ENCODE measurements at places on chromosomes 4 and X.

DNA sequence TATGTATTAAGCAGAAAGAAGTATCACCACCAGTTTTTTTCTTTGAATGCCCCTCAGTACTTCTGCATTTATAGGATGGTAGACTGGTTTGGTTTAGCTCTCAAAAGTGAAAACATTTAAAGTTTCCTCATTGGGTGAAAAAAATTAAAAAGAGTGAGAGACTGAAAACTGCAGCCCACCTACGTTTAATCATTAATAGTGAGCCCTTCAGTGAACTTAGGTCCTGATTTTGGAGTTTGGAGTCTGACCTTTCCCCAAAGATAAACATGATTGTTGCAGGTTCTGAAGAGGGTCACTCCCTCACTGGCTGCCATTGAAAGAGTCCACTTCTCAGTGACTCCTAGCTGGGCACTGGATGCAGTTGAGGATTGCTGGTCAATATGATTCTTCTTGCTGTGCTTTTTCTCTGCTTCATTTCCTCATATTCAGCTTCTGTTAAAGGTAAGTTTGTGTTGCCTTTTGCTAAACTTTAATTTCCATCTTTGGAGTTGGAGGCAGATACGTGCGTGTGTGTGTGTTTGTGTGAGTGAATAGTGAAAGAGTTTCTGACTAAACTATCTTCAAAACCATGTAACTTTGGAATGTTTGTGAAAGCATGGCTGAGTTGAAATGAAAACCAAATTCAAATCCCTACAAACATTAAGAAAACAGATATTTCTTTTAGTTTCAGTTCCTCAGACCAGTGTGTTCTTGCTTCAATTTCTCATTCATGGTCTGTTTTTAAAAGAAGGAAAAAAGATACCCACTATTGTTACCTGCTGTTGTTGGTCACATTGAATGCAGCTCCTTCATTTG is at the start of gene MTTP:
Gene MTTP, plus strand, starts transcription at position 295 of the 795 bp plus-strand sequence. Its CDS starts 86 bp downstream, at position 381.
- no peak for DNase-seq

DNA sequence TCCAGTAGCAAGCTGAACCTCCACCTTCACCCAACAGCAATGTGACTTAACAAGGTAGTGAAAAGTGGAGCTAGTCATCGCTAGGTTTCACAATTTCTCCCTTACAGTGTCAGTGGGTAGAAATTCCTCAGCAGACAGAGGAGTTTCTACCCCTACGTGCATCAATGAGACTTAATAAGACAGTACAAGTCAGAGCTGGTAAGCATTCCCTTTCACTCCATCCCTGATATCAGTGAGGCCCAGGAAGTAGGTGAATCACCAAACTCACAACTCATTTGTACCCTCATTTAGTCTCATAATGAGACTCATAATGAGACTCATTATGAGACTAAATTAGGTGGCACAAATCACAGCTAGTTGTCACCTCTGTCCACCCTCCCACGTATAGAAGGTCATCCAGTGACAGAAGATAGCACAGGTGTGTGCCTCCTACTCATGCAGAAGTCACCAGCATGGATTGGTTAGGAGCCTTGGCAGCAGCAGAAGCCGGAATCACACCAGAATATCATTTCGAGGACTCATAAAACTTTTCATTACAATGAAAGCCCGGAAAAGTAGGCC is 50.8 kb upstream of the NUDT10 start:
- no peak for DNase-seq

DNA sequence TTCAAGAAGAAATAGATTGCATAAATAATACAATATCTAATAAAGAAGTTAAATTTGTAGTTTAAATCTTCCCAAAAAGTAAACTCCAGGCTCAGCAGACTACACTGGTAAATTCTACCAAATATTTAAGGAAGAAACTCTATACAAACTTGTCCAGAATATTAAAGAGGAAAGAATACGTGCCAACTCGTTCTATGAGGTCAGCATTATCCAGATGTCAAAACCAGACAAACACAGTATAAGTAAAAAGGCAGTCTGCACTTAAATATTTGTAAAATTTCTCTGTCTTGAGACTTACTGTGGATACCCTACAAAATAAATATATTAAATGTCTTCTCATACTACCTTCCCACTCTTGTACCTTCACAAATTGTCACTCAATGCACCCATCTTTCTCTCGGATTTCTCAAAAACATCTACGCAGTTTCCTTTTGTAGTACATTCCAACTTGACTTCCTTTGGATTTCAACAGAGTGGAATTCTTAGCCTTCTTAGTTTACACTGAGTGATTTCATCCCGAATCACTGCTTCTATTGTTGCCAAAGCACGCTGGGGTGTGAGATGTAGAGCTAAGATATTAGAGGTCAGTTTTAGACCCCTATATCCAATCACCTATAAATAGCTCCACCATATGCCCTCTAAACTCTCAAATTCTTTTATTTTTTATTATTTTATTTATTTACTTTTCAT is 71.6 kb upstream of the MAB21L2 start:
- peak; percentile 45 for DNase-seq

GRCh38 chrX:22366906-22367305 is 94.2 kb downstream of the CBLL2 start:
- no peak for DNase-seq

- peak; percentile 55 for DNase-seq
Observed at GRCh38 chr4:103075894-103076746, 441 bp downstream of the SLC9B2 start.

DNA sequence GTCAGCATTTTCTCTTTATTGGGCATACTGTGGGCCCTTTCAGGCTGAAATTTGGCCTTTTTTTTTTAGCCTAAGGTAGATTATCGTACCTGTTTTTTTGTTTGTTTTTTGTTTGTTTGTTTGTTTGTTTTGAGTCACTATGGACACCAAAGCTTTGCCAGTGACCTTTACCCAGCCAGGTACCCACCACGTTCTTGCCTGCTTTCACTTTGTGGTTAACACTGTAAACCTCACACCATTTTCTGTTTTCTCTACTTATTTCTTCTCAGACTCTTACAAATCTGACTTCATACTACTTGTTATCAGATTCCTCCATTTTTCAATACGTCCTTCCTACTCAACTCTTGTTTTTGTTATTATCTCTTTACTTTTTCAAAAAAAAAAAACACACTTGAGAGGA is 81.5 kb downstream of the ZNF674 start:
- DNase-seq = no peak

- DNase-seq = no peak
Observed at GRCh38 chr4:131207589-131207988, 1941.5 kb upstream of the PCDH10 start.

DNA sequence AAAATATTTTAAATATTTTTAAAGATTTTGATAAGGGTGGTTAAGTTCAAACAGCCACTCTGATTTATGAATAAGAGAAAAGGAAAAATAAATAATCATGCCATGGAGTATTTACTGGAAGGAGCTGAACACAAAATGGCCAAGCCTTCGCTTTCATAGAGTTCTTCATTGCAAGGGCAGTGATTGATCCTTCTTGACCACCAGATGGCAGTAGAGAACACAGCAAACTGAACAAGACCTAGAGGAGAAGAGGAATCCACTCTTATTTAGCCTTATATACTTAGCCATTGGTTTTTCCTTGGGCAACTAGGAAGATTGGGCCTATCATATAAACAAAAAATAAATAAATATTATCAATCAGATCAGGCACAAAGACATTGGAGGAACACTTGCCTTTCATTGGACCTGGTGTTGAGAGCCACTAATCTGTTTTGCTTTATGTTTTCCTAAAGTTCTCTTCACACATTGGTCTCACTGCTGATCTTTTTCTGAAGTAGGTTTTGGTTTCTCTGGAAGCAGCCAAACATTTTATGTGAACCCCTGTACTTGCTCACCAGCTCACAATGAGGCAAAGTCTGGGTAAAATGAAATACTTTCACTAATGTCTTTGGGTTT is 58.1 kb upstream of the PARM1 start:
- peak; percentile 51 for DNase-seq

GRCh38 chr4:123836851-123837595 is 440.4 kb downstream of the SPRY1 start:
- DNase-seq = no peak

DNA sequence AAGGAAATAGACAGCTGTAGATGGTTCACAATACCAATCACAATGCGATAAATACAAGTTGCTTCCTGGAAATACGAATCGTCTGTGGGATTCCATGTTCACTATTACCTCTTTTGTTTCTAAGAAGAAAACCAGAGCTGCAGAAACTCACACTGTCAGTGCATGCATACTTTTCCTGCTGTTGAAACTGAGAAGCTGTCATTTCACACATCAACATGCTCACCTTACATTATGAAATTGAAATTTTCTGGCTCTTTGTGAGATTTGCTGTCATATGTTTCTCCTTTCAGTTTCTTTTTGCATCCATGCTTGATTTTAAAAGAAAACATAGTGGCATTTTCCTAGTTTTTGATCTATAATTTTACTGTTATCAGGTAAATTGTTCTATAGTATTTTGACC is 418.3 kb upstream of the HTR2C start:
- DNase-seq = no peak

GRCh38 chr4:125039550-125039949 is 275.2 kb upstream of the FAT4 start:
- DNase-seq = no peak

- no peak for DNase-seq
Observed at GRCh38 chr4:163109967-163110366, 56.7 kb downstream of the NAF1 start.

DNA sequence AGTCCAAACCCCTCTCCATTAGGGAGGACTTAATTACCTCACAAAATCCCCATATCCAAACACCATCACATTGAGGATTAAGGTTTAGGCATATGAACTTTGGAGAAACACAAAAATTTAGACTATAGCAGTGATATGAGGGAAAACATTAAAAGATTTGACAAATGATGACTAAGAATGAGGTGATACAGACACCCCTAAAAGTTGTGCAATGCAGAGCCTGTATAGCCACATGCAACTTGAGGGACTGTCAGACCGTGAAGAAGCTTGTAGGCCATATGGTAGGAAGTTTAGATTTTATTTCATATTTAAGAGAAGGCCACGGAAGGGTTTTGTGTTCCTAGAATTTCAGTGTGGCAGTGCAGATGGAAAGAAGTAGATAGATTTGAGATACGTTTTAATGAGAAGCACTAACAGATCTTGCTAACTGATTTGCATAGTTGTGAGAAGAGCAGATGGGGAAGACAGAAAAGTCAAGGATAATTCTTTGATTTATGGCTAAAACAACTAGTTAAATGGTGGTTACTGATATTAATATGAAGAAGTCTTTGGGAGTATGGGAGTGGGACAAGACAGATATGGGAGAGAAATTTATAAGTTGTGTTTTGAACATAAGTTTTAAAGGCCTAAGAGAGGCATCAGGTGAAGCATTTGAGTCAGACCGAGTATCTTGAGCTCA is 5.5 kb upstream of the FIP1L1 start:
- no peak for DNase-seq

GRCh38 chrX:136205882-136206380 is 45.3 kb downstream of the MAP7D3 start:
- no peak for DNase-seq

GRCh38 chrX:150298841-150299551 is 64.1 kb upstream of the MAMLD1 start:
- DNase-seq = no peak

GRCh38 chr4:45484740-45485139 is 639.1 kb downstream of the GABRG1 start:
- DNase-seq = no peak

- no peak for DNase-seq
Observed at GRCh38 chr4:8921465-8921864, 49.8 kb upstream of the HMX1 start.

DNA sequence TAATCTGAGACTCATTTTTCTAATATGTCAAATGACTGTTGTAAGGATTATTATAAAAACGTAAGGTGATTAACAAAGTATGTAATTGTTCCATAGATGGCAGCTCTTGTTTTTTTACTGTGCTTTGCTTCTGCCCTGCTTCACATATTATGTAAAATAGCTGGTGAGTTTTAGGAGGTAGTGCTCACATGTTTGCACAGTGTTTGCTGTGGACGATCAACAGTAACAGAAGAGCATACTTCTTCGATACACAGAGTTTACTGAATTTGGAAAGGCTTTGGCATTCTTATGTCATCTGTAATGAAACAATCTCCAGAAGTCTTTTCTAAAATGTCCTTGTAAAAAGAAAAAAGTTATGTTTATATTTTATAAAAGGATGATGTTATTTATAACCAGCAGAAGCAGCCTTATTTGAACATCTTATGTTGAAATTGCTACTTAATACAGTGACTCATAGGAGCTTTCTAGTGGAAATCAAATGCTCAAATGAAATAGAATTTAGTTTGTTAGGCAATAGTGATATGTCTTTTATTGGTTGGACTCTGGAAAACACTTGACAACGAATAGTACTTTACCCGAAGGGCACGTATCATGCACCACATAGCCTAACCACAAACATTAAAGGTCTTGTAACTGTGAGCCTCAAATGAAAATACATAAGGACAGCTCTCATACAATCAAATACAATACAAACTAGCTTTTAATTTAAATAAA is 1.9 kb upstream of the MTTP start:
- peak; percentile 3 for DNase-seq

DNA sequence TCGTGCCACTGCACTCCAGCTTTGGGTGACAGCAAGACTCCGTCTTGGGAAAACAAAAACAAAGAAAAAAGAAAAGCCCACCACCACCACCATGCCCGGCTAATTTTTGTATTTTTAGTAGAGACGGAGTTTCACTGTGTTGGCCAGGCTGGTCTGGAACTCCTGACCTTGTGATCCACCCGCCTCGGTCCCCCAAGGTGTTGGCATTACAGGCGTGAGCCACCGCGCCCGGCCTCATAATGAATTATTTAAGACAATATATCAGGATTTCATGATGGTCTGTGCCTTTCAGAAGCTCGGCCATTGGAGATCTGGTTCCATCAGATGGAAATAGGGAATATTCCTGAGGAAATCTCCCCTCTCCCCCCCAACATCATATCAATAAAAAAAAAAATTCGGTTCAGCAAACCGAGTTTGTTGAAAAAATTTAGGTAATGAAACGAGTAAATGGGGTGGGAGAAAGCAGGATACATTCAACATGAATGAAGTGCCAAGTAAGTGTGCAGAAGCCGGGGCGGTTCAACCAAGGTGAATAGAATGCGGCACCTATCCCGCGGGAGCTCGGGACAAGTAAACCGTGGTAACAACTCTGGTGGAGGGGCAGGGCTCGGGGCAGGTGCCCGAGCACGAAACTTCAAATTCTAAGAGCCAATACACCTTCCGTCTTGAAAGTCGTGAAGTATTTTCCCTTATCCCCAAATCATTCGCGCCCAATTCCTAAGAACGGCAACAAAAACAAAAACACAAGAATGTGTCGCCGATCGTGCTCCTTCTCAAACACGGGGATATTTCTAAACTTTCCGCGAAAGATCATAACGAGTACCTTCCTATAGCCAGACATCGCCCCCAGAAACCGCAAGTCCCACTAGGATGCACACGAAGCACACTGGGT is 773 bp upstream of the TXLNG start:
- no peak for DNase-seq
